ENCODE measurements at places on chromosomes 2 and 18.
A peak's percentile ranks its signal among the peaks of the same experiment; 100 is the strongest.

- no peak for DNase-seq
These were observed 83.9 kb downstream of the ACTR3 start for GRCh38 chr2:113973810-113974209.

DNA sequence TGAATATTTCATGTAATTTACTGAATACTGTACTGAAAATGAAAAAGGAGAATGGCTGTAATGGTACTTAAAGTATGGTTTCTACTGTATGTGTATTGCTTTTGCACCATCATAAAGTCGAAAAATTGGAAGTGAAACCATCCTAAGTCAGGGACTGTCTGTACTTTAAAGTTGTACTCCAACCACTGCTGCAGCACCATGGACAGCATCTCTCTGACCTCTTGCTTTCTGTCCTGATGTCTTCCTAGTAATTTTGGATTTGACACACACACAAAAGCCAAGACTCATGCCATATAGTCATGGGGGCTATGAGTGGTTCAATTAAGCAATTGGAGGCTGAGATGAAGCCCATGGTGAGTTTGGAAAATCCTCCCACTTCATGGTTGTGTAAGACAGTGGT, 256.3 kb upstream of the PKDCC start:
- DNase-seq, result peak; percentile 81

DNA sequence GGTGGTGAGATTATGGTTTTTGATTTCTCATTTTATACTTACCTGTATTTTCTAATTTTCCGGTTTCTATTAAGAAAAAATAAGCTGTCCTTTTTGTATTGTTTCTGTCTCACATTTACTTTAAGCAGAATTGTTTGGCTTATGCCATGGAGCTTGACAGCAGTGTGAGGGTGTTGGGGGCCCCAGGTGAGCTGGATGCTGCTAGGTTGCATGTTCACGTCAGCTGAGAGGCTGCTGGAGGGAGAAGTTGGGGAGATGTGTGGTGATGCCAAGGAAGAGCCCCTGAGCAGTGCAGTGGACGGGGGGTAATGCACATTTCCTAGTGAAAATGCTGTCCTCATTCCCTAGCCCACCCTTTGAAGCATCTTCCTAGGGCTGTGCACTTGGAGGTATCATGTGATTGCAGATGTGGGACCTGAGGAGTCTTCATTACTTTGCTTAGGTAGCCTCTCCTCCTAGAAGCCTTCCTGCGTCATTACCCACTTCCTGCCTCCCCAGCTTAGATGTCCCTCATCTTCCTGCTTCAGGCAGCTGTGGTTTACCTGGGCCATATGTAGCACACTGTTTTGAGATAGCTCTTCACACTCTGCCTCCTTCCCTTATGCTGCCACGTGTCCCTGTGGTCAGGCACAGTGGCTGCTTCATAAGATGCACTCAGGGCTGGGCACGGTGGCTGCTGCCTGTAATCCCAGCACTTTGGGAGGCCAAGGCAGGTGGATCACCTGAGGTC, 16.2 kb downstream of the ATG16L1 start:
- DNase-seq, result no peak

- DNase-seq, result no peak
These were observed at the start of gene MYO3B for GRCh38 chr2:170177950-170178781. TSS of gene MYO3B (plus strand) at chr2:170178147. CDS start at chr2:170178288, 141 bp downstream.

DNA sequence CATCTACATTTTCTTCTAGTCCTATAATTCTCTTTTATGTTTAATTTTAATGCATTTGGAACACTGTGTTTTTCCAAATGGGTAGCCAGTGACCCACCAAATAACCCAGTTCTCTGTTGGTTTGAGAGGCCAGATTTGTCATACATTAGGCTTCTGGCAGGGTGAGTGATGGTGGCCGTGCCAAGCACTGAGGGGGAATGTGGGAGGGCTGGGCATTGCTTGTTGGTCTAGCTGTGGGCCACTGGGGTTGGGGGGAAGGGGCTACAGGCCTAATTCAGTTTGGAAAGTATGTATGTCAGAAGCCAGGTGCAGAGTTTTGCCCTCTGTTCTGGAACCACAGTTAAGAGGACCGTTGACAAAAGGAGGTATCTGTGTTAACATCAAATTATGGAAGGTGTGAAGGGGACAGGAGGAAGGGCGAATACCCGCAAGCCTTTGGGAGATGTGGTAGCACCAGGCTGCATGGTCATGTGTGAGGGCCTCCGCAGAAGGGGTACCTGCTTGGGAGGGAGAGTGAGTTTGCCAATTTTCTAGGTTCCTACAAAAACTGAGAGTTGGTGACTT, 38.1 kb upstream of the SCLY start:
- no peak for DNase-seq

DNA sequence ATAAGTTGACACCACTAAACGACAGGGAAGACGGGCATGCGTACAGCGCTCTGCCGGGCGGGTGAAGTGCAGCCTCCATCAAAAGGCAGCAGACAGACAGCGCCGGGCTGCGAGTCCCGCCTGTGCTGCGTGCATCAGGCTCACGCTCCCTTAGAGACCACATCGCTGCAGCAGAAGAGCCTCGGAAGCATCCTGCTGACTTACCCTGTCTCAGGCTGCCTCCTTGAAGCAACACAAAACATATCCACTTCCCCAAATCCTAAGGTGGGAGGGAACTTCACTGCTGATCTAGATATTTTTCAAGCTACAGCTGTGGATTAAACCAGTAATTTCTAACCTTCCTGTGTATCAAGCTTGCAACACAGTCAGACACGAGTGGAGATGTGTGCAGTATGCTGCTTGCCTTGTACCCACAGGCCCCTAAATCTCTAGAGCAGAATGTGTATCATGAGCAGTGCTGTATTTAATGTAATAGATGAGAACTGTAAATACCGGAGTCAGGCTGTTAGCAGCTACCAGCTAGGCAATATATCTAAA, 6.4 kb downstream of the MYT1L start:
- no peak for DNase-seq

DNA sequence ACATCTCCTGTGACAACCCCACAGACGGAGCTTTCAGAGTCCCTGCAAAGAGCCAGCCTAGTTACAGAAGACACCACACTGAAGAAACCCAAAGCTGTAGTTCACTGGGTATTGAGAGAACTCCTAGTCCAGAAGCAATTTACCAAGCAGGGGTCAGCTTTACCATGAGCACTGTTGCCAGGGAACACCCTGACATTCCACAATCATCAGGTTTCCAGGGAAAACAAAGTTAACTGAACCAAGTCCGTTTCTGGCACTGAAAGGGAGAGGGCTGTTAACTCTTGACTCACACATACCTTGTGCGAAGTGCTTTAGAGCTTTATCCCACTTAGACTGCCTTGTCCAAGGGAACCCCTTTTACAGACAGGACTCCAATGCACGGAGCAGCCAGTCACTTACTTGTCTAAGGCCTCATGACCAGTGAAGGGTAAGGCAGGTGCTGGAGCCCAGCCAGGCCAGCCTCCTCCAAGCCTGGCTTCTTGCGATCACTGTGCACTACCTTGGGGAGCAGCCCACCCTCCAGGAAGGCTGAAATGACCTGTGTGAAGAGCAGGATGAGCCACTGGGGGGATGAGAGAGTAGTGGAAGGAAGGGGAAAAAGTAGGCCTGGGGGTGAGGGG, 53.9 kb downstream of the REEP1 start:
- no peak for DNase-seq

DNA sequence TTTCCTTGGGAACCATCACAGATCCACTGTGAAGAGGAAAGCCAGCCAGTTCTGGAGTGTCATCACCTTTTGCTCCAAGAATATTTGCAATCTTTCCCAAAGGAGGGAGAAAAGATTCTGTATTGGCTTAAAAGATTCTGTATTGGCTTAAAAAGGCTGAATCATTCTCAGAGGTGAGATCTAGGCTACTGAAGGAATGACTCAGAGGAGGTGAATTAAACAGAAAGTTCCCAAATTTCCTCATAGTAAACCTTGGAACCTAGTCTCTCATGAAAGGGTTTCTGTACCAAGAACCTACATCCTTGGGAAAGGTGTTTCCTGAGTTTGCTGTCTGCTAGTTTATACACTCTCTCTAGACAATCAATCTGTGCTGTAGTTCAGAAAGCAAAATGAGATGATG, 34.1 kb upstream of the GRB14 start:
- no peak for DNase-seq

GRCh38 chr2:27077231-27077630, 1.2 kb upstream of the EMILIN1 start:
- DNase-seq, result no peak

GRCh38 chr2:11567631-11568031, 33.8 kb downstream of the GREB1 start:
- no peak for DNase-seq

DNA sequence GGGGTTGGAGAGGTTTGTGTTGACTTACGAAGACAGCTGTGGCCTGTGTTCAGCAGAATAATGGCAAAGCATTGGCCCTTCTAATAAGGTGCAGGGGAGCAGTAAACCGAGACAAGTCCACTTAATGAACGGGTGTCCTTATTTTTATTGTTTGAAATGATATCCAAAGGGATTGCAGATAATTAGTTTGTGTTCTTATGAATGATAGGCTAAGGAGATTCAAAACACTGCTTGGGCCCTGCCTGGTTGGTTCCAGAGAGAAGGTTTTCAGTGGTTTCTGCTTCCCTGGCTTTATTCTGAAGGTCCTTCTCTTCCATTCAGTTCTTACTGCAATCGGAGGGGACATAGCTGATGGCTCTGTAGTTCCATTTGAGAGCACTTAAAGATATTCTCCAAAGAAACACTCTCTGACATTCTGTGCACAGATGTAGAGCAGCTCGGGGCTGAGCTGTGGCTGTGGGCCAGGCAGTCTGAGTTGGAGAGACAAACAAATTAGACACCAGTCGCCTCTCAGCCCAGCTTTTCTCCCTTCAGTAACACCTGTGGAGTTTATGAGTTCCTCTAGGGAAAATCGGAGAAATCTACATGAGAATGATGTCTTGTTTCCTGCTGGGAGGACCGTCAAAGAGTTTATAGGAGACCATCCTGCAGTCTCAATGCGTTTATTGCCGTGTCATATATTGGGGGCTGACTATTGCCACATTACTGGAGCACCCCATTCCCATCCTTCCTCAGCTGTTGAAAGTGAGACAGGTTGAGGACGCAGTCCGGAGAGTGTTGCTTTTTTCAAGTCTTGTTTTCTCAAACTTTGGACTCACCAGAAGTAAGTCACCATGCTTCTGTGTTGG, 6.5 kb downstream of the GREB1 start:
- DNase-seq, result no peak

- DNase-seq, result no peak
These were observed 23.3 kb upstream of the ROCK1 start for GRCh38 chr18:21134895-21135294.

Measured in SJCRH30 (cell line).